Hematopoietic multipotent progenitor cell treated with erythropoietin and hydrocortisone succinate and interleukin-3 and kit ligand, for 8 days (in vitro differentiated cells): ENCODE measurements at places on chromosomes 12 and 14.

GRCh38 chr12:20039562-20039961 is 328.8 kb upstream of the PDE3A start:
- DNase-seq: no peak

DNA sequence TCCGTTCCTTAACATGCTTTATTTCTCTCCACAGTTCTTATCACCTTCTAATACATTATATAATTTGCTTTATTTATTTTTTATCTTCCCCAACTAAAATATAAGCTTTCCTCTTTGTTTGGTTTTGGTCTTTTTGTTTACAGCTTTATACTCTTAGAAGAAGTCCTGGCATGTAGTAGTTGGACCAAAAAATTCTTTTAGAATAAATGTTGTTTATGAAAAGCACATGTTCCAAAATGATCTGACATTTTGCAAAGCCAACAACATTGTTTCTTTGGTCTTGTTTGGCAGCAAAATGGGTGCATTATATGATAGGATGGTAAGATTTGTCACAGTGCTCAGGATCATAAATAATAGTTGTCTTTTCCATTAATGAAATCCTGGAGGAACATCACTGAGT is 312.5 kb downstream of the LRIG3 start:
- DNase-seq: no peak

- no peak for DNase-seq
These were observed 579.1 kb downstream of the VRK1 start for GRCh38 chr14:97376310-97376709.

GRCh38 chr12:49784756-49785409 is 43.3 kb downstream of the NCKAP5L start:
- DNase-seq: no peak

DNA sequence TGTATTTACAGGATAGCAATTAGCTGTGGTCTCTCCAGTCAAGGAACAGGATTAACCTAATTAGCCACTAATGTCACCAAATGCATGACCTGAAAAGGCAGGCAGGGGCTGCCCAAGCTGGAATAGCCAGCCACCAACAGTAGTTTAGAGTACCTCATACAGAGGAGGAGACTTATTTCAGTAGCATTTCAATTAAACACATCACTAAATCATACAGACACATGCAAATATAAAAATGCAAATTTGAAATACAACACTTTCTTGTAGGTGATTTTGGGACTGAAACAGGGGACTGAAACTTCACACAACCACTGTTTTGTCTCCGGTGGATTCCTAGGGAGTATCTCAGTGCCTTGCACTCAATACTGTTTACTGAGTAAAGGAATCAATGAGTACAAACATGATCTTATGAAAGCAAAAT is 636 bp upstream of the IFNG-AS1 start:
- no peak for DNase-seq

DNA sequence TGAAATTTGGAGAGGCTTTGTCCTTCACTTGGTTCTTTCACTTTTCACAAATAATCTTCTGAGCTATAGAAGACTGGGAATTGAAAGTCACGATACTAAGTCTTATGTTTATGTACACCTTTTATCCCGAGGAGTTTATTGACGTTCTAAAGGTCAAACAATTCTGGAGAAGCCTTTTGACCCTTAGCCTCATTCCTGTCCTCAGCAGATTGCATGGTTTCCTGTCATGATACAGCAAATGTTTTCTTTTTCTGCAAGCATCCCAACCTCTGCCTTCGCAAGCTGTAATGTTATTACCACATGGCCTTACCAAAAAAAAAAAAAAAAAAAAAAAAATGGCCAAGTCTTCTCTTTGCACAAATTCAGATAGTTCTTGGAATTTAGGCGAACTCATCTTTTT is 411.7 kb upstream of the FLRT2 start:
- DNase-seq: no peak

- DNase-seq: no peak
These were observed 39.4 kb downstream of the ETV6 start for GRCh38 chr12:11688831-11689230.

DNA sequence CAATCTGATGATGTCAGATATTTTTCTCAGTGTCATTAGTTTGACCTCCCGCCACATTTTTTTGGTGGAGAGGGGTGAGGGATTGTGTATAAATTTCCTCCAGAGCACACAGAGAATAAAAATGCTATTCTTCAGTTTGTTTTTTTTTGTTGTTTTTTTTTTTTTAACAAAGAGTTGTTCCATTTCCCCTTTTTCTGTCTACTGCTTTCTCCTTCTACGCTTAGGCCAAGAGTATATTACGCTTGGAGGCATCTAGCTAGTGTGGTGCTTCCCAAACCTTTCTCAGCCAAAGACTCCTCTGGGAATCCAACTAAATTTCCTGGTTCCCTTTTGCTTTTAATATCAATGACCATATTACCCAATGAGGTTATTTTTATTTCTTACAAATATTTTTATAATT is 465.6 kb downstream of the ZFP36L1 start:
- no peak for DNase-seq

DNA sequence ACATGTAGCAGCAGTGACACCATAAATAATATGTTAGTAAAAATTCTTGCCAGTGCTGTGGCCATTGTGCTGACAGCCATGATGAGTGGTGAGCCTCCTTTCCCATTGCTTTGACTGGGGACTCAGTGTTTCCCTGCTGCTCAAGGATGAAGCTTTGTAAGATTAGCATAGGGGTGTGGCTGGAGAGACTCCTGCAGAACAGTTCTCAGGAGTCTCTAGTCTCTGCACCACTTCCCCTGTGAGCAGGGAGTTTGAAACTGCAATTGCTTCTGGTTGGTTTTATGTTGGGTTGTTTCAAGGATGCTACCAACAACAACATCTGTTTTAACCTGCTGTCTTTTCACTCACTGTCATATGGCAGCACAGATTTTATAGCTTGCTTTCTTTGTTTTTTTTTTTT is 41.4 kb downstream of the ZC3H14 start:
- DNase-seq: no peak

DNA sequence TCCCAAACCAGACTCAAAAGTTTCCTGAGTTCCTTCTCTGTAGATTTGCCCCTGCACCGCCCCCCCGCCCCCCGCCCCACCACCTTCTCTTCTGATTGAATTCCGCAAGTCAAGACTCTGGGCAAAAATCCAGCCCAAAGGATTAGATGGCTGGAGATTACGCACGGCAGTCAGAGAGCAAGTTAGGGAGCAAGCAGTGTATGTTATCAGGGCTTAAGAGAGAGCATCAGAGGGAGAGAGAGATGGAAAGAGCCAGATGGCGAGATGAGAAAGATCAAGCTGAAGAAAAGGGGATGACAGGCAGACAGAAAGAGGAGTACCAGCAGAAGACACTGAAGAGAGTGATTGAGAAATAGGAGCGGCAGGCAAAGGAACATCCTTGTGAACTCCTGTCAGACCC is 13.9 kb upstream of the ANKRD33 start:
- no peak for DNase-seq

GRCh38 chr14:50772412-50772811 is 58.5 kb downstream of the NIN start:
- DNase-seq: no peak

DNA sequence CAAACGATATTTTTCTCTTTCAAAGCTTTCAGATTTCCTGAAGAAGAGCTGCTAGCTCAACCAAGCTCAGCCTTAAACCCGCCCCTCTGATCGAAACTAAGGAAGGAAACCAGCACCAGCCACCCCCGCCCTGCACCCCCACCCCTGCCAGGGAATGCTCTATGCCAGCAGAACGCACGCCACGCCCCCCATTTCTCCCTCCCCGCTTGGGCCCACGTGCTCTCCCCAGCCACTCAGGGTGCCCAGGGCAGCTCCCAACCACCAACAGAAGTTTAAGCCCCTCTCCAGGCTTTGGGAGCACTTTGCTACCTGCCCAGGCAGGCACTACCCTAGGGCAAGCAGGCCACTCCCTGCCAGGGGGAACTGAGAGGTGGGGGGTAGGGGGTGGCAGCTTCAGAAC is 18.8 kb upstream of the KRT78 start:
- DNase-seq: peak; percentile 67

GRCh38 chr14:39680777-39681176 is 248.5 kb upstream of the FBXO33 start:
- DNase-seq: no peak
